ENCODE measurements at places on chromosomes 1 and 21.

DNA sequence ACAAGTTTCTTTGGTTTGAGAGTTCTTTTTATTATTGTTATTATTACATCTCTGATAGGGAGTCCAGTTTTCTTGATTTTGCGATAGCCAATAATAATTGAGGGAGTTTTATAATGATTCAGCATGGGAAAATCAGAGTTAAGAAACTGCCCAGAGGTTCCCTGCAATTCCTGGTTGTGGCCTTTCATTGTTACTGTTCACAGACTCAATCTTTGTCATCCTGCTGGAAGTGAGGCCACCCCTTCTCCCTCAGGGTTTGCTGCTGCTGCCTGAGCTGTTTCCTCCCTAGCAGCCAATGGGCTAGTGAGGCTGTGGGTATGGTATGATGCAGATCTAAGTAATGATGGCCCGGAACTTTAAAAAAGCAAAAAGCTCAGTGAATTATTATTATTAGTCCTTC is 50.2 kb upstream of the TACSTD2 start:
- no peak for DNase-seq

DNA sequence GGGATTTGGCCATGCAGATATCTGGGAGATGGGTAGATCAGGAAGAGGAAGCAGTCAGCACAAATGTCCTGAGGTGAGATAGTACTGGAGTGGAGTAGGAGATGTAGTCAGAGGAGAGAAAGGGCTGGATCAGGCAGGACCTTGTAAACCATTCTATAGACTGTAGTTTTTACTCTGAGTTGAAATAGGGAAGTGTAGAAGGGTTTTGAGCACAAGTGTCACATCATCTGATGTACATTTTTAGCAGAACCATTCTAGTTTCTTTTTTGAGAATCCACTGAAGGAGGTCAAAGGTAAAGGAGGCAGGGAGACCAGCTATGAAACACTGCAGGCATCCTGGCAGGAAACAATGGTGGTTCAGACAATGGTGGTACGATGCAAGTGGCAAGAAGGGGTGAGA is 194.6 kb upstream of the RRP15 start:
- no peak for DNase-seq

GRCh38 chr1:15501208-15502032 is 22.6 kb downstream of the CASP9 start:
- no peak for DNase-seq

- no peak for DNase-seq
Measured at GRCh38 chr1:2129256-2129943, 65.2 kb downstream of the FAAP20 start.

DNA sequence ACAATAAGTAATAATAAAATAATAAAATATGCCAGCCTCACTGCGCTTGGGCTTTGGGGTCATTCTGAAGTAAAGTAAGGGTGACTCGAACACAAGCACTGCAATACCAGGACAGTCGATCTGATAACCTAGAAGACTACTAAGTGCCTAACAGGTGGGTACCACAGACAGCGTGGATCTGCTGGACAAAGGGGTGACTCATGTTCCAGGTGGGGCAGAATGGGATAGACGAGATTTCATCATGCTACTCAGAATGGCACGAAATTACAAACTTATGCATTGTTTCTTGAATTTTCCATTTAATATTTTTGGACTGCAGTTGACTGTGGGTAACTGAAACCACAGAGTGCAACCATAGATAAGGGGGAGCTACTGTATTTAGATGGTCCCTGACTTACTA is 221.1 kb upstream of the GREM2 start:
- DNase-seq = no peak

DNA sequence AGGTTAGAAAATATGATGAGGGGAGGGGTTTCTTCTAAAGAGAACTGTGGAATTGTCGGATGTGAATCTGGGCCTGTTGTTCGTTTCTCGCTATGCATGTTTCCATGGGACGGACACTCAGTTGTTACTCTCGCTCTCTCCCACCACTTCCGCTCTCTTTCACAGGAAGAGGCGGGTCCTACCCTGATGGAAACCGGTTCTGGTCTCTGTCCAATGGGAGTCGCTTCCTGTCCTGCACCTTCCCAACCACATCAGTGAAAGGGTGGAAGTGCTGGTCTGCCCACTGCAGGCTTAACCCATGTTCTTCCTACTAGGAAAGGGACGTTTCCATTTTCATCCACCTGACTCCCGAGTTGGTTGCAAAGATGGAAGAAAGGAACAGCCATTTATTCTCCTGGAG is 119.4 kb downstream of the KCNJ15 start:
- no peak for DNase-seq

DNA sequence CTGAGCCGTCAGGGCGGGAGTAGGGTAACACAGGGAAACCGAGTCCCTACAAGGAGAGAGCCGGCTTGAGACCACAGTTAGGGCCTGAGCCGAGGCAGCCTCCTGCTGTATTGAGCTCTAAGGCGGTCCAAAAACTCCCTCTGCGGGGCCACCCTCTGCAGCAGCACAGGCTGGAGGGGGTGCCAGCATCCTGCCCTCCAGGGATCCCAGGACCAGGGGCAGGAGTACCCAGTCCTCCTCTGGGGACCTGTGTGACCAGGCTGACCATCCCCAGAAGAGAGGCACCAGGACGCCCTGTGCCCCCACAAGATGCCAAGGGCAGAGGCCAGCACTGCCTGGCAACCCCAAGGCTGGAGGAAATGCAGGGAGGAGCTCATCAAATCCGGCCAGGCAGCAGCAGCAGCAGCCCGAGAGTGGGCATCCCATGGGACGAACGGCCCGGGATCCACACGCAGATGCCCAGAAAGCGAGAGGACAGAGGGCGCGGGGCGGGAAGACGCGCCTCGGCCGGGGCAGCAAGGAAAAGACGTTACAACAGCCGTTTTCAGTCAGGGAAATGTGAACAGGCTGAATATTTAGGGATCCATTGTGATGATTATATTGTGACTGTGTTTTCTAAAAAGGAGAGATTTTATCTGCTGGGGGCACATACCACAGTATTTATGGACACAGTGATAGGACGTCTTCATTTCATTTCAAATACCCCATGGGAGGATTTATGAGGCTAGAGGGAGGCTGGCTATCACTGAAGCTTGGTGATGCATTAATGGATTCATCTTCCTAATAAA is 57.1 kb upstream of the COL18A1 start:
- no peak for DNase-seq

DNA sequence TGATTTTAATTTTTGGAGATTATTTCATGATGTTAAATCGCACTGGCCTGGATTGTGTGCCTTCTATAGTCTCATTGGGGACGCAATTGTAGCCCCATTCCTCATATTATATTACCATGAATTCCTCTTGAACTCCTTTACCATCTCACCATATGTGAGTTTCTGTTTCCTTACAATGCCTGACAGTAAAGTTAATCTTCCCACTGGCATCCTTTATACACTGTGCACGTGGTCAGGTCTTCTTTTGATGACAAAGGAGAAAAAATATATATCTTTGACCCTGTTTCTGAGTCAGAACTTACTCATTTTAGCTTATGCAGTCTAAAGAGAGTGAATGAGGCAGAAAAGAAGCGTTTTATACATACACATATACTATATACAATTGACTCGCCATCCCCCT is 774 bp upstream of the ABL2 start:
- no peak for DNase-seq

- peak; percentile 79 for DNase-seq
Measured at GRCh38 chr1:8540261-8540941, 222.5 kb downstream of the SLC45A1 start.
